ENCODE measurements at places on chromosomes 1 and 21.

GRCh38 chr1:172832006-172832725, 173.3 kb downstream of the FASLG start:
- no peak for DNase-seq

GRCh38 chr1:213211201-213211600, 160.2 kb downstream of the RPS6KC1 start:
- DNase-seq = no peak

DNA sequence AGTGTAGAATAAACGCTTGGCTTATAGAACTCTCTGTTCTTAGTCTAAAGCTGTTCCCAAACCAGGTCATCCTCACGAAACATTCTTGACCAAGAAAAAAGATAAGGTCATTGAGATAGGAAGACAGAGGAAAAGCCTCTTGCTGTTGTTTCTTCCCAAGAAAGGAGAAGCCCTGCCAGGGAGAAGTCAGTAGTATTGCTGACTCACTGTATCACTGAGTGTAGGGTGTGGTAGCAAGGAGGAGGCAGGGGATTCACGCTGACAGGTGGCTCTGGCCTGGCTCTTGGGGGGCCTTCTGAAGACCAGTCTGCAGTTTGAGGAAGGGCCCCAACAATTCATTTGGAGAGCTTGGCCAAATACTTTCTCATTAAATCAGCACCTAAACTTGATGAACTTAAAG, 97.8 kb downstream of the CD247 start:
- DNase-seq = no peak

GRCh38 chr1:205324781-205325180, 3.2 kb upstream of the NUAK2 start:
- DNase-seq = no peak

- no peak for DNase-seq
Observed at GRCh38 chr1:43968348-43968948, 1.4 kb upstream of the DPH2 start.

GRCh38 chr21:27192281-27192949, 225.5 kb upstream of the ADAMTS5 start:
- DNase-seq = no peak

GRCh38 chr1:218969006-218969405, 204.7 kb upstream of the LYPLAL1 start:
- DNase-seq = no peak

- DNase-seq = no peak
Observed at GRCh38 chr1:20530901-20531300, 21.5 kb upstream of the FAM43B start.

DNA sequence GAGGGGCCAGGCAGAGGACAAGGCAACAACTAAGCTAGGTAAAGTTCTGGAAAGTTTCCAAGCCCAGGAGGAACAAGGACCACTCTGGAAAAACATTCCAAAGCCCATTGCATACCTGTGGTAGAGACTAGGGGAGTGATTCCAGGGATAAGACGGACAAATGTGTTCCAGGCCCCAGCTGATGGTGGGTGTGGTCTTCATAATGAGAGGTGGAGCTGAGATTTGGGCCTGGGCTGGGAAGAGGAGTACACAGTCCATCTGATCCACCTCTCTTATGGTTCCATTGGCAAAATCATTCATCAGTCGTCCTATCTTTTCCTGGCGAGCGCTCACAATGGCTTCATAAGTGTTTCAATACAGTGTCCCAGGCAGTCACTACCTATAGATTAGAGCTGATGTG, 4.5 kb downstream of the KLHDC7A start:
- DNase-seq = no peak

DNA sequence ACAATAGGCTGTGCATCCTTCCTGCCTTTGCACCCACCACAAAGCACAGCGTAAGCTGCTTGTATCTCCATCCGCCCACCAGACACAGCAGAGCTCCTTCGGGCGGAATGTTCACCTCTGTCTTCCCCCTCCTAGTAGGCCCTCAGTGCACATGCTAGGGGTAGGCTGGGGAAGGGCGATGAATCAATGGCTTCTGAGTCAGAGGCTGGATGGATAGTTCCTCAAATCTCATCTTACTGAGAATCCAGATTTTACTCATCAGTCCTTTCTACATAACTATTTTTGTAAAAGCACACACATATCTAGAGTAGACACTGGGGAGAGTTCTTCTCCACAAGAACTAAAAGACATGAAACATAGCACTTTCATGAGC, 73.8 kb downstream of the BCAR3 start:
- DNase-seq = no peak

DNA sequence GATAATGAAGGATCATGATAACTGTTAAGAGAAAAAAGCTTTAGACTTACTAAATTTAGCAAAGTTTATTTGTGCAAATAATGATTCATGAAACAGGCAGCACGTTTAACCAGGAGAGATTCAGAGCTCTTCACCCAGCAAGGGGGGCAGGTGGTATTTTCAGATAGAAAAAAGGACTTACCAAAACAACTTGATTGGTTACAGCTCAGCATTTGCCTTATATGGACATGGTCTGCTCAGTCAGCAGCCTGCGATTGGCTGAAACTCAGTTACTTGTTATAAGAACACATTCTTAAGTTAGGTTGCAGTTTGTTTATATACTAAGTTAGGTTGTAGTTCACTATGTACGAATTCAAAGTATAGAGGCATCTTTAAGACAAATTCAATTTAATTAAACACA, 165.6 kb downstream of the DUSP10 start:
- no peak for DNase-seq

DNA sequence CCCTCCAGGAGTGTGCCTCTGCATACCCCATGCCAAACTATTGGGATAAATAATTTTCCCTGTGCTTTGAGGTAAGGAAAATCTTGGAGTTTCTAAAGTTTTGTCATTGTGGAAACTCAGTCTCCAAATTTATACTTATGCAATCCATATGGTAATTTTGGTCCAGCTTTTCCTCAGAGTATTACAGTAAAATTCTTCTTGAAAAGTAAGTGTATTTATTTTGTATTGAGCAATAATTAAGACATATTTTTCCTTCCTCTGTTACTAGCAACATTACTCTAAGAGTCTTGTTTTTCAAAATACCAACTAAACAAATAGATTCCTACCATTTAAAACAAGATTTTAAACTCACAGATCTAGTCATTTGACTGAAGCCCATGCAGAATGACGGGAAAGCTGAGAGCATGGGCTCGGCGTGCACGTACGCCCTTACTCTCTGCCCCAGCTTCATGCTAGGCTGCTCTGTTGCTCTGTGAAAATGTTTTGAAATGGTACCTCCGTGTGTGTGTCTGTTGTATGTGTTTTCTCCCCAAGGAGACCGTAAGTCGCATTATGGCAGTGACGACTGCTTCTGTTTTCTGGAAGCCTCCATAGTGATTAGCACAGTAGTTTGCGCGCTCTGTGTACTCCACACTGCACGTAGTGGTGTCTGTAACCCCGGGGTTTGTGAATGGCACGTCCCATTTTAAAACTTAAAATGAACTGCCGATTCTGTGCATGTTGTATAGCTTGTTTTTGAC, 165.3 kb downstream of the SDCCAG8 start:
- no peak for DNase-seq

GRCh38 chr1:172344444-172344843, 76.0 kb upstream of the C1orf105 start:
- DNase-seq = no peak

- DNase-seq = no peak
Observed at GRCh38 chr21:42586406-42586805, 67.0 kb upstream of the PDE9A start.

GRCh38 chr1:66764994-66765578, 12.8 kb downstream of the DYNLT5 start:
- DNase-seq = peak; percentile 20

- DNase-seq = no peak
Observed at GRCh38 chr1:7768583-7768982, 2.5 kb upstream of the VAMP3 start.
